Bronchial smooth muscle cell (primary cell): ENCODE measurements at places on chromosomes 7 and 10. TPM values are rescaled to one million over a fixed set of nuclear protein-coding genes. Genes with fewer than 3 reads are reported as not detected.

Gene PRSS1
- total RNA-seq, result not detected in 2 replicates

Gene MAGI2
- total RNA-seq, result 8.8 and 12.8 TPM in 2 replicates

Gene NODAL
- not detected in 2 replicates for total RNA-seq

Gene RAB19
- not detected in 2 replicates for total RNA-seq

Gene DNAH11
- total RNA-seq, result under 0.01 and 0.95 TPM in 2 replicates

Gene NDUFB8
- 170 and 235 TPM in 2 replicates for total RNA-seq

Gene MUC12
- total RNA-seq, result 0.32 and 0.34 TPM in 2 replicates
